ENCODE measurements at places on chromosomes 6 and 20.

GRCh38 chr20:29296256-29297230, 1960.9 kb upstream of the DEFB115 start:
- no peak for DNase-seq

GRCh38 chr6:136274062-136274461, 15.6 kb downstream of the BCLAF1 start:
- no peak for DNase-seq

- no peak for DNase-seq
Observed at GRCh38 chr20:63697868-63698545, 1.6 kb downstream of the TNFRSF6B start.

DNA sequence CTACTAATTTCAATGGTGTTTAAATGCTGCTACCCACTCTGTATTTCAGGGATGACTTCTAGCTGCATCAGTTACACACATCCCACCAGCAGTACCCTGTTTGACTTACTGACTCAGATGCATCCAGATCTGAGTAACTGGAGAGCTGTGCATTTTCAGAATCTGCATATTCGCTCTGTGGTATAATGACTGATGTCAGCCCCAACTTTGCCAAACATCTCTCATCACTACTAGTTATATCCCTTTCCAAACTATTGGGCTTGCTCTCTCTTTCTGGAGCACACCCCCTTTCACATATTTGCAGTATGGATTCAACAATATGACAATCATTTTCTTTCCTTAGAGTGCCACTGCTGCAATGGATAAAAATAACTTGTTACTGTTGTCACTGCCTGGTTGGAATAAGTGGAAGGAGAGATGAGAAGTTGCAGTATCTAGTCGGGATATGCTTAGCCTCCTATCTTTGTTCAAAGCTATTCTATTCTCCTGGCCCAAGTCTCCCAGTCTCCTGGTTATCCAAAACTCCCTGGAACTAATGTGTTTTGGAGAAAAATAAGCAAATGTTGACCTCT, 3.3 kb upstream of the RSPO3 start:
- no peak for DNase-seq

DNA sequence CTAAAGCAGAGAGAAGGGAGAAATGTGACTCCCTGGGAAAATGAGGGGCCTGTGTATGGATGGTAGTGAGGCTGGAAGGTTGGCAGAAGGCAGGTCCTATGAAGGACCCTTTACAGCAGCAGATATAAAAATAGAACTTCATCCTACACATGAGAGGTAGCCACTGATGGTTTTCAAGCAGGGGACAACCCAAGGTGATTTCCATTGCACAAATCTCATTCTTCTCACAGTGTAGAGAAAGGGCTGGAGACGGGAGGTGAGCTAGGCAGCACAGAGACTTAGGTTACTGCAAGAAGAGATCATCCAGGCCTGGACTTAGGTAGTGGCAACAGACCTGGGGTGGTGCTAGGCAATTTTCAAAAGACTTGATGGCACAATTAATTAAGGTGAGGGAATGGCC, 30.7 kb downstream of the TRAM2 start:
- DNase-seq: no peak

DNA sequence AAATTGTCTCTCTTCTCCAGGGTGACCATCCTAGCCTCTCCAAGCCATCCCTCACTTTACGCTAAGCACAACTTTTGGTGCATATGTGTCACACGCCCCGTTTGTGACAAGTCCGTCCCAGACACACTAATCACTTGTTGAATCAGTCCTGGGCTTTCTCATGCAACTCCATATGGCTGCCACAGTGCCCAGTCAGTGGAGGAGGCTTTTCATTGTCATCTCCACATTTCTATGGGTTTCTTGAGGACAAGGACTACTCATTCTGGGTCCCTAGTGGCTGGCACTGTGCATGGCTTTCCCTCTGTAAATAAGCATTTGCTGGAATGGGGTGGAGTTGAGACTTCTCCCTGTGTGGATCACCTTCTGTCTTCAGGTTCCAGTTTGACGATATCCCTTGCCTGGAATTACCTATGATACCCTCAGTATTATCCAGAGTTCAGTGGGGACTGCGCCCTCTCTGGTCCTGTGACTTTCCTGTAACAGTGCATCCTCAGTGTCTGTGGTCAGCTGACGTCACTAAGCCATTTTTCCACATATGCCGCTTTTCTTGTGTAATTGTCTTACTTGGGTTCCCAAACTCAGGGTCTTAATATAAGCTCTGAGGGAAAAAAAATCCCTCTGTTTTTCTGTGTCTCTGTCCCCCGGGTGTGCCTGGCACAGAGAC, 59.8 kb upstream of the MYL9 start:
- no peak for DNase-seq

- no peak for DNase-seq
Observed at GRCh38 chr6:129208415-129209034, 325.6 kb downstream of the LAMA2 start.

GRCh38 chr6:156809034-156809433, 31.9 kb downstream of the ARID1B start:
- DNase-seq: no peak

- no peak for DNase-seq
Observed at GRCh38 chr6:14544666-14545065, 427.1 kb downstream of the CD83 start.

- DNase-seq: no peak
Observed at GRCh38 chr6:40558102-40558501, 29.1 kb downstream of the LRFN2 start.

- no peak for DNase-seq
Observed at GRCh38 chr20:51223183-51223720, 200.3 kb upstream of the KCNG1 start.

DNA sequence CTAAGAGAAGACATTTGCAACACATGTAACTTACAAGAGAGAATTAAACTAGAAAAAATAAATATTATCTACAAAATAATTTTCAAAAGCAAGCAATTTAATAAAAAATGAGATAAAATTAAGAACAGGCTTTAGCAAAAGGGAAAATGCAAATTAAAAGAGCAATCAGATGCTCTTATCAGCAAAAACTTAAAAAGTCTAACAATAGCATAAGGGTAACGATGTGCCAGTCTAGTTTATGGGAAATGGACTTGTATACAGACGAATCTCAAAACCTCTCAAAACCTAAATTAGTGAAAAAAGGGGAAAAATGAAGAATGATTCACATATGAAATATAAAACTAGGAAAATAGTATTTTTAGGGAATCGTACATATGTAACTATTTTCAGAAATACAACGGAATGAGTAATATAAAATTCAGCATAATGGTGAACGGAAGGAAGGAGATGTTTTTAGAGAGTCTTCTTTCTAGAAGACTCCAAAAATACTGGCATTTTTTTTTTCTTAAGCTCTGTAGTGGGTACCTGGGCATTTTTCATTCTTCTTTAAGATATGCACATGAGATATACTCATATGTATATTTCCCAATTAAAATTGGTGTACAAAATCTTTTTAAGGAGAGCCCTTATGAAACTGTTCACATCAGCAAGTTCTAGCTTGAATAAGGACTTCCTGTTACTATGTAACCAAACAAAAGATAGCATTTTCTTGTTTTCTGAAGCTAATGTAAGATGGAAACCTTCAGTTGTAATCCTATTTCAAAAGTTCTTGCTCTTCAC, 927 bp upstream of the MANEA start:
- DNase-seq: no peak

GRCh38 chr6:166365806-166366205, 16.9 kb downstream of the MPC1 start:
- no peak for DNase-seq

DNA sequence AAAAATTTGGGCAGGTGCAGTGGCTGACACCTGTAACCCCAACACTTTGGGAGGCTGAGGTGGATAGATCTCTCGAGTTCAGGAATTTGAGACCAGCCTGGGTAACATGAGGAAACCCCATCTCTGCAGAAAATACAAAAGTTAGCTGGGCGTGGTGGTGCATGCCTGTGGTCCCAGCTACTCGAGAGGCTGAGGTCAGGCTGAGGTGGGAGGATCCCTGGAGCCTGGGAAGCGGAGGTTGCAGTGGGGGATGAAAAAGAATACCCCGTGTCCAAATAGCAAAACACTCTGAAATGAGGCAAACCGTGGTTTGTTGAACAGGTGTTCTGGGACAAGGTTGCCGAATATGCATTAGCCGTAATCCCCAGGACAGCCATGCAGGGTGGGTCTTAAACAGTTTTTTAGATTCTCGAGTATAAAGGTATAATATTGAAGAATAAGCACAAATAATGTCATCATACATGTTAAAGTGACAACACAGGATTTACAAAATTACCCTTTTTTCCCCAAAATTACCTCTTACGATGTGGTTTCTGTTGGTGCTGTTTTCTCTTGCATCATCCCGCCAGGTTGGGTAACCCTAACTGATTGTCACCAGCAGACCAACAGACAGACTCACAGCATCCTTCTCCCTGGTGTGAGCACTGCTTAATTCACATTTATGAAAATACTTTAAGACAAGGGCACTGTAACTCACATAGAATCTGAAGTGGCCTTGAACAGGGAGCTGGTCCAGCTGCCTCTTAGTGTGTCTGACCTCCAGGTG, 9.1 kb downstream of the DNAJC5 start:
- no peak for DNase-seq

DNA sequence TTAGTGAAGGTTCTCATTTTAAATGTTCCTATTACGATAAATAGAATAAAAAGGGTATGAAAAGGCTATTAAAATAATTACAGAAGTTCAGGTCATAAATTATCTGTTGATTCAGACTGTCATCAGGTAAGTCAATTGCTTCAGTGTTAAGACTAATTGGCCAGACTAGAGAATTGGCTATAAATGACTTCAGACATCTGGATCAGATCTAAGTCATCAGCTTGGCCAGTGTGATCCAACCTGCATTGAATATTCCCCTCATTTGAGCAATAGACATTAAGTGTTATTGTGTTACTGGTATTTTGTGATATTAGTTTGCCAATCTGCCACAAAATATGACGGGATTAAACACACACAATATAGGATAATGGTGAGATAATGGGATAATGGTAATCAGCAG, 377.6 kb upstream of the CITED2 start:
- no peak for DNase-seq

DNA sequence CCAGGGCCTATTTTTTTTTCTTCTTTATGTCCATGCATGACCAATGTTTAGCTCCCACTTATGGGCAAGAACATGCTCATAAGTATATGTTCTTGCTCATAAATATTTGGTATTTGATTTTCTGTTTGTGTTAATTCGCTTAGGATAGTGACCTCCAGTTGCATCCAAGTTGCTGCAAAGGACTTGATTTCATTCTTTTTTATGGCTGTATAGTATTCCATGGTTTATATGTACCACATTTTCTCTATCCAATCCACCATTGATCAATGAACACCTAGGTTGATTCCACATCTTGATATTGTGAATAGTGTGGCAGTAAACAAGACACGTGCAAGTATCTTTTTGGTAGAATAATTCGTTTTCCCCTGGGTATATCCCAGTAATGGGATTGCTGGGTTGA, 78.1 kb downstream of the RTN4IP1 start:
- no peak for DNase-seq

- no peak for DNase-seq
Observed at GRCh38 chr6:36618366-36619355, 24.5 kb downstream of the SRSF3 start.

DNA sequence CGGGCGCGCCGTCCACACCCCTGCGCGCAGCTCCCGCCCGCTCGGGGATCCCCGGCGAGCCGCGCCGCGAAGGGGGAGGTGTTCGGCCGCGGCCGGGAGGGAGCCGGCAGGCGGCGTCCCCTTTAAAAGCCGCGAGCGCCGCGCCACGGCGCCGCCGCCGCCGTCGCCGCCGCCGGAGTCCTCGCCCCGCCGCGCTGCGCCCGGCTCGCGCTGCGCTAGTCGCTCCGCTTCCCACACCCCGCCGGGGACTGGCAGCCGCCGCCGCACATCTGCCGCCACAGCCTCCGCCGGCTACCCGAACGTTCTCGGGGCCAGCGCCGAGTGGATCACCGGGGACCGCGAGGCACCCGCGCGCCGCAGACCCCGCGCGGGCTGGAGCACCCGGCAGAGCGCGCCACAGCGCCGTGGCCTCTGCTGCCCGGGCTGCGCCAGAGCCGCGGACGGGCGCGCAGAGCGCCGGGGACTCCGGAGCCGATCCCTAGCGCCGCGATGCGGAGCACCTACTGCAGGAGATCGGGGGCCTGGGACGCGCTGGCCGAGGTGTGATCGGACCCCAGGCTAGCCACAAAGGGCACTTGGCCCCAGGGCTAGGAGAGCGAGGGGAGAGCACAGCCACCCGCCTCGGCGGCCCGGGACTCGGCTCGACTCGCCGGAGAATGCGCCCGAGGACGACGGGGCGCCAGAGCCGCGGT, at the start of gene BMP2:
Gene BMP2 (plus strand): TSS at position 151 of the 692 bp plus-strand sequence. CDS start 2,441 bp downstream, outside the sequence.
- DNase-seq: no peak

- DNase-seq: no peak
Observed at GRCh38 chr6:113820761-113821160, 36.4 kb upstream of the MARCKS start.

GRCh38 chr6:25278914-25279747, at the start of gene CARMIL1:
TSS of gene CARMIL1 (plus strand) at chr6:25279374. CDS start at chr6:25279796, 422 bp downstream.
- DNase-seq: no peak

DNA sequence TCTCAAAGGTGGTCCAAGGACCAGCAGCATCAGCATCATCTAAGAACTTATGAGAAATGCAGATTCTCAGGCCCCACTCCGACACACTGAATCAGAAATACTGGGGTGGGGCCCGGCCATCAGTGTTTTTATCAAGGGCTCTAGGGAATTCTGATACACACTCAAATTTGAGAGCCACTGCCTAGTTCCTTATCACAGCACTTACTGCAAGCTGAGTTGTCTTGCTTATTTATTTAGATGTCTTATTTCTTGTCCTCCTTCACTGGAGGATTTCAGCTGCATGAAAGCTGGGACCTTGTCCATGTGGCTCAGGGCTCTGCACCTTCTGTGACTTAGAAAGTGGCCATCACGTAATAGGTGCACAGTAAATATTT, 139.4 kb upstream of the RREB1 start:
- DNase-seq: no peak

DNA sequence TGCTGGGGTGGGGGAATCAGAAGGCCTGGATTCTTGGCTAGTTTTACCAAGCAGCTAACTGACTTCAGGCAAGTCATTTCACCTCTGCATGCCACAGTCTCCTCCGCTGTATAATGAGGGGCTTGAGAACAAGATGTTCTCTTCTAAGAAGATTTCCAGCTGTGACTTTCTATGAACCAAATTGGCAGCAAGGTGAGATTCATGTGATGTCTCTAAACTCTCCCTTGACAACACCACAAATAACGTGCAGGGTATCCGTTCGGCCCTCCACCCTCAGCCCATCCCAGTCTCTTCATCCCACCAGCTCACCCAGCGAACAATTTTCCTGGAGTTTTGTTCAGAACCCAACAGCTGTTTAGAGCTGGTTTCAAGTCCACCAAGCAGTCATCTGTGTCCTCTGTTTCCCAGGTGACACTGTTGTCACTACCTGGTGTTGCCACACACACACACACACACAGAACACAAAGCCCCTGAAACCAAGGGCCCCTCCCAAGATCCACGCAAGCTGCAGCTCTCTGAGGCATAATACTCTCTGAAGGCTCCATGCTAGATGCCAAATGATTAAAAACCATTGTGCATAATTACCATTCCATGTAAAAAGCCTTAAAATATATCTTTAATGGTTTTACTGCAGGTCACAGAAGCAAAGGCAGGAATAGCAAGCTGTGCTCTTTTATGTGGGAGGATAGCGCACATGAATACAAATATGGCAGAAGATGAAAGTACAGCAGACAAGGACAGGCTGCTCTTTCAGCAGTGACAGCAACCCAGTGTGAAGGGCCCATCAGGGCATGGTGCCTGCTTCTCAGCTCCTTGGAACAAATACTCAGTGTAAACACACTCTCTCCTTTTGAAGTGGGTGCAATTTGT, 48.2 kb downstream of the ARHGAP18 start:
- DNase-seq: no peak

Measured in esophagus squamous epithelium (tissue), 5 donors.